ENCODE measurements at places on chromosomes 1 and 21.

GRCh38 chr1:82139751-82140468 is 339.2 kb downstream of the ADGRL2 start:
- DNase-seq, result no peak

DNA sequence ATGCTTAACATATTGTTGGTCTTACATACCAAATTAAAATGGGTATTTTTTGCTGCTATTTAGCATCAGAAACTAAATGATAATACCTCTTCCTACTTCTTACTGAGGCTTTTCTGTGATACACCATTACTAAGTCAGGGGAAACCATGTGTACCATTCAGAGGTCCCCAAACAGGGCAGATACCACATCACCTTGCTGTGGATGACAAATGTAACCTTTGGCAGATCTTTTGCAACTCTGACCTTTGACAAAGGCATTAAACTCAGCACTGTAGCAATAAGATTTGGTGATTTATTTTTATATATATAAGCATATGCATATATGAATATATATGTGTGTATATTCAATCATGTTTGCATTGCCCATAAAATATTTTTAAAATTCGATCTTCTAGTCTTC is 2.9 kb downstream of the FAM177B start:
- DNase-seq, result no peak

DNA sequence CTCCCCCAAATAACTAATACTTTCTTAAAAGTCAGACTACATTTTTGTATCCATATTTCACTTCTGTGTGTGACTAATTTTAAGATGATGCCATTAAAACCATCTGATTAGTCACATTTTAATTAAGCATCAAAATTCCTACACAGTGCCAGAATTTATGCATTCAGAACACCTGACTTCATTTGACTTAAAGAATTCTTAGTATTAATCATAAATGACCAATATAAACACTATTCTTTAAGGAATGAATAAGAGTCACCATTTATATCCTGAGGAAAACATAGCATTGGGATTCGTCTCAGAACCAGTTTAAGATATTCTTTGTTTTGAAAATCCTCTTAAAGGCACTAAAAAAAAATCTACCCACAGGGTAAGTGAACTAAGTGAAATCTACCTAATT is 37.0 kb downstream of the TM2D1 start:
- DNase-seq, result no peak

DNA sequence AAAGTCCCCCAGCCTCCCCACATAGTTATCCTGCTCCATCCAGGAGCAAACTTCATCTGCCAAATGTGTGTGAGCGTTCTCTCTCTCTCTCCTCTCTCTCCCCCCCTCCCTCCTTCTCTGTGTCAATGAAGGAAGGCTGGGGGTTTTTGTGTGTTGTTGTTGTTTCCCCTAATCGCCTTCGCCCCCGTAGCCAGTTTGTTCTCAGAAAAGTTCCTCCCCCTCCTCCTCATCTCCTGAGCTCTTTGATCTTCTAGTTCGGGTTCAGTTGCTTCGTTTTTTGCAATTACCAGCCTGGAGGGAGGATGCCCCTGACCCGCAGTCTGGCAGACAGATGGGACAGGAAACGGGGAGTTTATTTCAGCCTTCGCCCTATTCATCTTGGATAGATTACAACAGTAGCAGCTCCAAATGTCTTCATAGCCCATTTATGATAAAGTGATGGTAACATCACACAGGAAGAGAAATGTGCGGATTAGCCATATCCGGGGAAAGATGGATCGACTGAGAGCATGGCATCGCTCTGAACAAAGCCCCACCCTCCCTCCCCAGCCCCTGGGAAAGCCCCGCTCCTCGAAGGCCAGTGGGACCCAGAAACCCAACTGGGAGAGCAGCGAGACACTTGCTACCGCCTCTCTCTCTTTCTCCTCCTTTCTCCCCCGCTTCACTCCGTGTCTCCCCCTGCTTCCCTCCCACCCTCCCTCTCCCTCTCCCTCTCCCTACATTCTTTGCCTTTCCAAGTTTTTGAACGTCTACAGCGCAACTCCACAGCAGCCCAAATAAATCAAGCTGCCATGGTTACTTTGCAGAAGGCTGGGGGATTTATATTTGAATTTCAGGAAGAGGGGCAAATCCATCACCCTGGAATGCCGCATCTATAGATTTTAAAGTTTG is 139.7 kb upstream of the ARHGEF16 start:
- DNase-seq, result no peak

- no peak for DNase-seq
These were observed 52.7 kb upstream of the SERBP1 start for GRCh38 chr1:67482733-67483482.

- DNase-seq, result no peak
These were observed 37.3 kb downstream of the MRPS6 start for GRCh38 chr21:34110594-34111202.

GRCh38 chr1:160538985-160539651 is 16.1 kb upstream of the SLAMF6 start:
- no peak for DNase-seq

- no peak for DNase-seq
These were observed 22.5 kb upstream of the GPR157 start for GRCh38 chr1:9151328-9151860.

- no peak for DNase-seq
These were observed 190.8 kb downstream of the CAMTA1 start for GRCh38 chr1:6976044-6976375.

DNA sequence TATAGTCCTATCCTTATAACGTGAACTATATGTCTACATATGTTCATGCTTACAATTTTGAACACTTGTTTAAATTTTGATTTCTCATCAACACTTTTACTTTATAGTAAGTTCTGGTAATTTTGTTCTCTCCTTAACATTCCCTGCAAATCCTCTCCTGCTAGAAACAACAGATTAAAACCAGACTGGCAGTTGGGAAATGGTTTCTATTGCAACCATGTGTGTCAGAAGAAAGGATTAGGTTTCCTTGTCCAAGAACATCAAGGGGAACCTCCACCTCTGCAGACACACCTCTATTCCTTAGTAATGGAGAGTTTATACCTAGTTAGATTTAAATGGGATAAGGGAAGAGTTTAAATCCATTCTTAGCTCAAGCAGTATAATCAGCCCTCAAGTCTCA is 3.3 kb upstream of the WARS2 start:
- DNase-seq, result no peak

- DNase-seq, result peak; percentile 18
These were observed at the start of gene SYT2 for GRCh38 chr1:202710070-202711045. SYT2 (minus strand) TSS chr1:202710454; CDS start chr1:202605772, 104,682 bp downstream.

DNA sequence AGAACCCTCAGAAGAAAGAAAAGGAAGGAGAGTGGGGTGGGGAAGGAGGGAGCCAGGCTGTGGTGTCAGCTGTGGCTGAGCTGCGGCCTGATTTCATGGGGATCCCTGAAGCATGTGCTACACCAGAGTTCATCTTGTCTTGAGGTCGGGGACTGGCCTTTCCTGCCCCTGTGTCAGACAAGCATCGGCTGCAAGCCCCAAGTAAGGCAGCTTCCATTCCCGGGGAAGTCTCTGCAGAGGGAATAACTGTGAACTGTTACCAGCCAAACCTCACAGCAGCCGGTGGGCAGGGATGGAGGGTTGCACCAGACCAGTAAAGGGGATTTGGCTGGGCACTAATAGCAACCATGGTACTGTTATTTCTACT is 35.7 kb upstream of the BTG2 start:
- no peak for DNase-seq

- no peak for DNase-seq
These were observed 30.0 kb downstream of the PRKACB start for GRCh38 chr1:84174051-84174556.

- no peak for DNase-seq
These were observed 14.8 kb upstream of the NID1 start for GRCh38 chr1:236079703-236080102.

GRCh38 chr1:39087435-39087834 is 61.3 kb downstream of the NDUFS5 start:
- DNase-seq, result no peak

GRCh38 chr1:12177999-12178441 is 11.2 kb downstream of the TNFRSF1B start:
- DNase-seq, result no peak

- DNase-seq, result peak; percentile 36
These were observed 135.5 kb downstream of the HIVEP3 start for GRCh38 chr1:41783189-41783639.

GRCh38 chr1:198326915-198327314 is 170.1 kb downstream of the NEK7 start:
- no peak for DNase-seq

- DNase-seq, result no peak
These were observed 852.1 kb downstream of the KCNT2 start for GRCh38 chr1:195756109-195756508.

GRCh38 chr1:201013991-201014815 is 9.3 kb downstream of the KIF21B start:
- no peak for DNase-seq

DNA sequence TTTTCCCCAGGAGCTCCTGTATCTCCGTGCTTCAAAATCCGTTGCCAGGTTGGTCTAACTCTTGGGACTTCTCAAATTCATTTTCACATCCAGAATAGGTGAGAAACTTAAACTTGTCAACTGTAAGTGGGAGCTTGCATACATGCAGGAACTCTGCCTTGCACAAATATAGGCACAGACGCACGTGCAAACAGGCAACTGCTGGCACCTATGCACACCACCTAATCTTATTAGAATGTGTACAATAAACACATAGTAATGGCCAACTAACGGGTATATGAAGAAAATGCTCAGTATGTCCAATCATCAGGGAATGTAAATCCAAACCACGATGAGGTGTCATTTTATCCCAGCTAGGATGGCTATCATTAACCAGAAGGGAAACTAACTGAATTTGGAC is 22.6 kb upstream of the FCGR2A start:
- no peak for DNase-seq

GRCh38 chr1:172980971-172981370 is 69.8 kb downstream of the TNFSF18 start:
- no peak for DNase-seq

DNA sequence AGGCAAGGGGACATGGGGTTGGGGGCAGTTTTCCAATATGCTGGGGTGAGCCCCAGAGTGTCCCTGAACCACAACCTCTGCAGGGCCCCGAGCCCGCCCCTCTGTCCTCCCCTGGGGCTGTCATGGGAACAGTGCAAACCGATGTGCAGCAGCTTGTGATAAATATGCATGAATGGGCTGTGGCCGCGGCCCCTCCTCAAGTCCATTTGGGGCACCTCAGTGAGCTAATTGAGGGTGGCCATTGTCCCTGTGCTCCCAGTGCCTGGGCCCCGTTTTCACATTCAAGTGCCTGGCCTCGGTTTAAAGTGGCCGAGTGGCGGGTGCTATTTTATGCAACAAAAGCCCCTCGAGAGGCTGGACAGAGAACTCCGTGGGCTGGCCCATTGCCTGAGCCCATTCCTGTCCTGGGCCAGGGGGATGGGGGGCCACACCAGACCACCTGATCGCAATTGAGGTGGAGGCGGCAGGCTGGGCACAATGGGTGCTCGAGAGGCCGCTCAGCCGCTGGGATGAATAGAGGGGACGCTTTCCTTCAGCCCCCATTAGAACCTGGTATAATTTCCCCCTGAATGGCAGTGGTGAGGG is 193.7 kb downstream of the FOXD2 start:
- DNase-seq, result no peak

DNA sequence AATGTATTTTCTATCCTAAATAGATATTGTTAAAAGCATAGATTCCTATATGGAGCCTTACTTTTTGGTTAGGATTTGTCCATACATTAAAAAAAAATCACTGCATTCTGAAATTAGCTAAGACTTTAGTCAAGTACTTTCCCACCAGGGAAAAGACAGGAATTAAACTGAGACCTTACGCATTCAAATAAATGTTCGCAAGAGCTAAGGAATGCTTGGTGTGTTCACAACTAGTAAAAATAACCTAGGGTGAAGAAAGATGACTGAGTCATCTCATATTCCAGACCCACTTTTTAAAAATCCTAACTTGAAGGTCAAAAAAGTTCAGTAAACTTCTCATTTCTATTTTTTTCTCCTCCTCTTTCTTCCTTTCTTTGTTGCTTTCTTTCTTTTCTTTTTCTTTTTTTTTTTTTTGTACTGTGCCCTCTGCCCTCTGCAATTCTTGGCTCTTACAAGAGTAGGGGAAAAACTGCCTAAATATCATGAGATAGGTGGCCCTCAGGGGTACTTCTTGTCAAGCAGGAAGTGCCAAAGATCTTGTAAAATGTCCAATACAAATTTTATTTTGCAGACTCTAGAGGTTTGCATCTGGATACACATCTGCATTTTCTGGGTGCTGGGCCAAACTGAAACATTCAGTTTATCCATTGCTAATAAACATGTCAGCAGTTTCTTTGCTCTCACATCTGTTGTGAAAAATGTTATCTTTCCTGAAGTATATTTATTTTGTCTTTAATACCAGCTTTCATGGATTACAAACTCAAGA is 121.4 kb upstream of the GORAB start:
- DNase-seq, result no peak

DNA sequence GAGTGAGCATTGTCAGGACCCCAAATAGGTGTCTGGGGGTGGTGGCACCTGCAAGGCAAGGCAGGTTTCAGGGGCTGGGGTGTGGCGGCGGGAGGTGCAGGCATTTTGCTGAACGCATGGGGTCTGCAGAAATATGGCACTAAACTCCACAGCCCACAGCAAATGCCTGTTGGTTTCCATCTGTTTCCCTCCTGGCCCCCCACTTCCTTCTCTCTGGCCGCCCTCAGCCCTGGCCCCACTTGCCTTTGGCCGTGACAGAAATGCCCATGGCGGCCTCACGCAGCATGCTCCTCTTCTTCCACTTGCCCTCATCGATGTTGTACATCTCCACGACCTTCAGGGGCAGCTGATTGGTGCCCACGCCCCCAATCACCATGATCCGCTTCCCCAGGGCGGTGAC is 13.7 kb downstream of the KLHDC8A start:
- no peak for DNase-seq

GRCh38 chr1:115492019-115492595 is 149.7 kb upstream of the VANGL1 start:
- DNase-seq, result no peak

DNA sequence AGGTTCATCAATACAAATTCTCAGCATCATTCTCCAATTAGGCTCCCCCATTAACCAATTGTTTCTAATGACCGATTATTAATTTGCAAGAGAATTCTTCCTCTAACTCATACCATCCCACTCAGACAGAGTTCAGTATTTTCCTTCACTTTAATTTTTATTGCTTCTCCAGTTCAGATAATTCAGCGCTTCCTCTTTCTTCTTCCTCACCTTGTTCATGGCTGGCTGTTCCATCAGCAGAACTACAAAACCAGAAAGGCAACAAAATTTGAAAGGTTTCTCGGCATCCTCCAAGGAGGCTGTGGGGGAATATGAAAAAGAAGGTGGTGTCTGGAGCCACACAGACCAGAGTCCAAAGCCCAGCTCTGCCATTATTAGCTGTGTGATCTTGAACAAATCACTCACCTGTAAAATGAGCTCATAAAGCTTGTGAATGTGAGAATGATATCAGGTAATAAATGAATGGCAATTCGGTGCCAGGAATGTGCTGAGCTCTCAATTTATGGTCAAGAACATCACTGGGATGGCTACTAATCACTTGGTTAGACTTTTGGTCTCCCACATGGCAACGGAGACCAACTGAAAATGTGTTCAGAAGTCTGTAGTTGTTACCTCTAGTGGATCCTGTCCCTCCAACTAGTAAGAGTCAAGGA is 11.7 kb upstream of the ZNF436 start:
- no peak for DNase-seq

DNA sequence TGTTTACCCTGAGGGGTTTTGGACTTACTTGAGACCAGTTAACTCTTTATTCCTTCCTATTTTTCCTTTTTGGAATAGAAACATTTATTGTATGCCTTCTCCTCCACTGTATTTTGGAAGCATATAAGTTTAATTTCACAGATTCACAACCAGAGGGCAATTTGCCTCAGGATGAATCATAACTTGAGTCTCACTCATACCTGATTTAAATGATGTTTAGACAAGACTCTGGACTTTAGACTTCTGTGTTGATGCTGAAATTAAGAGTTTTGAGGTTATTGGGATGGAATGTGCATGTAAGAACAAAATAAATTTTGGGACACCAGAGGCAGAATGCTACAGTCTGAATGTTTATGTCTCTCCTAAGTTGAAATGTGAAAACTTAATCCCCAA is 7.1 kb upstream of the ADAM30 start:
- DNase-seq, result no peak
